ENCODE measurements at places on chromosomes 3 and 15. TPM values are rescaled to one million over a fixed set of nuclear protein-coding genes. Genes with fewer than 3 reads are reported as not detected.

ATP13A5 gene
- not detected for total RNA-seq

STRIT1 gene
- total RNA-seq: not detected

CYP1A1 gene
- 3.4 TPM for total RNA-seq

SCG5 gene
- total RNA-seq: 1.7 TPM

CX3CR1 gene
- total RNA-seq: under 0.01 TPM

ZNF621 gene
- total RNA-seq: 10.9 TPM

ARPP21 gene
- not detected for total RNA-seq

EPHA6 gene
- total RNA-seq: not detected

B4GALT4 gene
- 25.3 TPM for total RNA-seq

CCDC71 gene
- total RNA-seq: 15.1 TPM

ANKRD34C gene
- total RNA-seq: not detected

IGSF11 gene
- total RNA-seq: not detected

TIMP4 gene
- total RNA-seq: 0.48 TPM

SRPRB gene
- total RNA-seq: 59.9 TPM

GABRA5 gene
- total RNA-seq: not detected
